ENCODE measurements at places on chromosomes 7 and 10.

DNA sequence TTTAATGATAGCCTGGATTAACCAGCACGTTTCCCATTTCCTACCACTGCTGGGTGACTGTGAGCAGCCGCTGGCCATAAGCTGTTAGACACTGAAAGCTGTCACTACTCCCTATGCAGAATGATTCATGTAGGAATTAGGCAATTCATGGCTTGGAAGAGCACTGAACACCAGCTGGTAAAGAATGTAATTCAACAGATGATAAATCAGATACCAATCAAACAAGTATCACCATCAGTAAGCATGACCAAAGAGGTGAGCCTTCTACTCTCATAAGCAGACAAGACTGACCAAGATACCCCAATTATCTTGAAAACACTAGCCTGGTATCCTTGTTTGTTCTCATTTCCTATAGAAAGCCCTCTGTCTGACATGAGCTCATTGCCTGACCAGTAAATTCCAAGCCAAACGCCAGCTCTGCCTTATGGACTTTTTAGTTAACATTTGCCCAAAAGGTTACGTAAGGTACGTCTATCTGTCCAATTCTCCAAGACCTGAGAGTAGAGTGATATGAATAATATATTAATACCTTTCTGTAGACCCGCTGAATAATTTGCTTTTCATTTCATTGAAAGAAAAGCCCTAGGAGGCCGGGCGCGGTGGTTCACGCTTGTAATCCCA is 127.7 kb downstream of the ELMO1 start:
- DNase-seq = no peak

GRCh38 chr10:133241501-133242205 is 4.0 kb downstream of the VENTX start:
- DNase-seq = no peak

- DNase-seq = no peak
Observed at GRCh38 chr10:57884965-57885617, 382.6 kb downstream of the IPMK start.

DNA sequence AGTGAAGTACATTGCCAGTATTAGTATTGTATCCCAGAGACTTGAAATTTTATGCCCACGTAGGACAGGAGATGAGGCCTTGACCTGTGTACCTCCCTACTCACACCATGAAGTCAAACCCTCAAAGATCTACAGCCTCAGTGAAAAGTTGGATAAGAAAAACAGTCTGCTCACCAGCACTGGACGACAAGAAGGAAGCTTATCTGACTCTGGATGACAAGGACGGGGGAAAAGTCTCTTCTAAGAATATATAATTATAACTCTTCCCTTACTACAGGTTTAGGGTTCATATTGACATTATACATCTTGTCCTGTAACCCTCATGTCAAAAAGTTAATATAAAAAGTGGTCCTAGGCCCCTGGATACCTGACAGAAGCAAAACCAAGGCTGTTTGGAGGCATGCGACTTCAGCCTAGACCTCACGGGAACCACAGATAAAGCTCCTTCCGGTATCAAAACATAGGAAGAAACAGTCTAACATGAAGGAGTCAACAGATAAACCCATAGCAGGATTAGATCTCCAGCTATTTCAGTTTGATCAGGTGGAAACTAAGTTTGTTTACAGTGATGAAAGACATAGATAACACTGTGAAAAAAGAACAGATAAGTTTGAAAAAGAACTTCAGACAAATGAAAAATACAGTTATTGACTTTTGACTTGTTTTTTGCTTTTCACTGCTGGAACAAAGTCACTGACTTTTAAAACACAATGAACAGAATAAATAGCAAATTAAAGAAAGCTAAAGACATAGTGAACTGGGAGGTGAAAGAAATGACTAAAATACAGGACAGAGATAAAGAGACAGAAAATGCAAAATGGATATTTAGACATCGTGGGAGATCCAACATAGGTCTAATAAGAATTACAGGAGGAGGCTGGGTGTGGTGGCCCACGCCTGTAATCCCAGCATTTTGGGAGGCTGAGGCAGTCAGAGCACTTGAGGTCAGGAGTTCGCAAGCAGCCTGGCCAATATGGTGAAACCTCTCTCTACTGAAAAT is 145.9 kb downstream of the PHTF2 start:
- DNase-seq = no peak

- no peak for DNase-seq
Observed at GRCh38 chr7:494259-494687, 25.4 kb downstream of the PDGFA start.

- DNase-seq = no peak
Observed at GRCh38 chr10:6888434-6888833, 308.4 kb upstream of the PRKCQ start.

- DNase-seq = no peak
Observed at GRCh38 chr10:37713642-37714041, 143.8 kb downstream of the ZNF248 start.

DNA sequence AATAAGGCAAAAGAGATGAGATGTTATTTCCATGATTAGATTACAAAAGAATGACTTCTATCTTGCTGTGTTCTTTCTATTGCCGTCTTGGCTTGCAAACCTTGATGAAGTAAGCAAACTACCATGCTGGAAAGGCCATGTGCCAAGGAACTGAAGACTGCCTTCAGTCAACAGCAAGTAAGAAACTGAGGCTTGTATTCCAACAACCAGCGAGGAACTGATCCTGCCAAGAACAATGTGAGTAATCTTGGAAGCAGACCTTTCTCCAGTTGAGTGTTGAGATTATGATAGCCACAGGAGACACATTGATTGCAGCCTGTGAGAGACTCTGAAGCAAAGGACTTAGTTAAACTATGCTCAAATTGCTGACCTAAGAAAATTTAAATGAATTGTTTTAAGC is 164.6 kb upstream of the GRM3 start:
- DNase-seq = no peak

DNA sequence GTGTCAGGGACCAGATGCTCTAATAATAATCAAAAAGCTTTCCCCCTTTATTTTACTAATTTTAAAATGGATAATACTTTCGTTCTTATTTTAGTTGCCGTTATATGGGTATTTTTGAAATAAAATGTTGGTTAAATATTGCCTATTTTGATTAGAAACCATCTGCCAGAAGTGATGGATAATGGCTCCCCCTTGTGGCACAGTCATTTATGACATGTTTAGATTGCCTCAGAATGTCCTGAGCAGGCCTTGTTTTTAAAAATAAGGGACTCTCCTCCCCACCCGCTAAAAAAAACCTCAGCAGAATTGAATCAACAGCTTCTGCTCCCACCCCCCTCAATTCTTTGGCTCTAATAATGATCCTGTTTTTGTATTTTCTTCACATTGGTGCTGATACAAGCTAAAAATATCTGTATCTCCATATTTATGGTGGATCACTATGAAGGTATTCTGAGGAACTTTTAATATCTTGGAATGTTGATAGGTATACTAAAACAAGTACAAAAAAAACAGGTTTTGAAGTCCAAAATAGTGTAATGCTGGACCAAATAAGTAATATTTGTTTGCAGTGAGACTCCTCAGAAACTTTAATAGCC is 38.8 kb downstream of the TMEM60 start:
- DNase-seq = peak; percentile 45

DNA sequence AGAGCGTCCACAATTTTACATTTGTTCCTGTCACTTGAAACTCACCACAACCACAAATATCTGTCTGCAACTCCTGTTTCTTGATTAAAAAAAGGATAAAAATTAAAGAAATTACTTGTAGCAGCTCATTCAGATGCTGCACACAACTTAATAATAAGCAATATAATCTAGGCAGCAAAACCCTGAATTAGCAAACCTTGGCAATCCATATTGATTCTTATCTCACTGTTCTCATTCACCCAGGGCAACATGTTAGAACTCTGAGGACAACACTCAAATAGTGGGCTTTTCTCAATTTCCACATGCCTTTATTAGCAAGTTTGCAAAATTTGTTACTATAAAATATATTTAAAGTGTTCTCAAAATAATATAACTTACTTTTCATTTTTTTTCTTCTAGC is 38.9 kb downstream of the BAZ1B start:
- no peak for DNase-seq

GRCh38 chr7:123533929-123534382 is 439 bp downstream of the IQUB start:
- DNase-seq = no peak

DNA sequence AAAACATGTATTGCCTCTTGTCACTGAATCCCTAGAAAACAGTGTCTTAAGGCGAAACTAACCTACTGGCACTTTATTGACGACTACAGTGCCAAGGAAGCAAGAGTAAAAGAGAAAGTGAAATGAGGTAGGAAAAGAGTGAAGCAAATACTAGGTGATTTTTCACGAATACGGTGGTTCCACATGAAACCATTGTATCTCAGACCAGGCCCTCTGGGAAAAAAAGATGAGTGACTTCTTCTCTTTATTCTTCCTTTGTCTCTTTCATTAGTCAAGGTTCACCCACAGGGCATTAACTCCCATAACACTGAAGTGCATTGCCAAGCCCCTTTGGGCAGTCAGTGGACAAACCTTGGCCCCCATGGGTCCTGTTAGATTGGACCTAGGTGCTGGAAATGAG is 16.2 kb upstream of the MACC1 start:
- no peak for DNase-seq

GRCh38 chr10:51137756-51138529 is 63.7 kb downstream of the PRKG1 start:
- no peak for DNase-seq

DNA sequence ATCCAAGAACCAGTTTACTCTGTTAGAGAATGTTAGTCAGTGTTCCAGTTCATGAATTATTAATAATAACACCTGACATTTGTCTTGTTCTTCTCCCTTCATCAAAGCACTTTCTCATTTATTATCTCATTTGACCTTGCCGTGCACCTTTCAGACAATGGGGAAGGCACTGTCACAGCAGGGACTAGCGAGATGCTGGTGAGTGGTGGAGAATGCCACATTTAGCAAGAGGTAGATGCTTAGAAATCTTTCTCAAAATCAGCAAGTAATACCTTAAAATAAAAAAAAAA is 34.2 kb upstream of the XRCC2 start:
- DNase-seq = no peak
